Activated CD4-positive, alpha-beta memory T cell treated with anti-CD3 and anti-CD28 coated beads, Interleukin-2, amount 10 ng/mL, durations not matched to agents 7 days and 5 days (primary cell): ENCODE measurements at places on chromosomes 2 and 18. TPM values are rescaled to one million over a fixed set of nuclear protein-coding genes. Genes with fewer than 3 reads are reported as not detected.

DNA sequence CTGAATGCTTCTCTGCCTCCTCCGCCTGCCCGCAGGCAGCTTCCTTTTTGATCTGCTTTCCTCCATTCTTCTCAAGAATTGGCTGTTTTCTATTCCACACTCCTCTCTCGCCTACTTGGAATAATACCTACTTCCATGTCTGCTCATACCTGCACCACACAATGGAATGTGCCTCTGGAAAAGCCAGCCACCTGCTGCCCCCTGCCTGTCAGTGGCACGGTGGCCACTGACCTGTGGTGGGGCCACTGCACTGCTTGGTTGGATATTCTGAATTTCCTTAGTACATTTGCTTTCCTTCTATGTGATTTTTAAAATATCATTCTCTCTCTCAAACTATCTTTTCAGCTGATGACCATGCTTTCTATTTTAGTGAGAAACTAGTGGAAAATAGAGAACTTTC lies 406.9 kb downstream of the DCDC2C start:
- H3K4me1 ChIP-seq, result no peaks in the 10 kb centered on the region
- DNase-seq, result no peak
- no peak overlapping the region for H3K27ac ChIP-seq
- H3K27me3 ChIP-seq, result no peaks in the 10 kb centered on the region

DNA sequence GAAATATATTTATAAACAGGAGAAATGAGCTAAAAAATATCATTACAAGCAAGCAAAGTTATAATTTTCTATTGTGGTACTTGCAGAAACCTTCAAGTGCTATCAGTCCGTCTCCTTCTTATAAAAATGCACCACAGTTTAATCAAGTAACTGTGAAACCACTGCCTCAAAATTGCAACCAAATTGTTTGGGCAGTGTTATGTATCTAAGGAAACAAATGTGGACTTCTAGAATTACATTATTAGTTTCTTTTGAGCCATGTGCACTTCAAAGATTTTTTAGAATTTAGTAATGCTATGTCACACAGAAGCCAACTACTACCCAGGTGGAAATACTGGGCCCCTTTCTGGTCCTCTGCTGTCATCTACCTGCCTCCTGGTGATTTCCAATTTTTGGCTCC lies 495.6 kb downstream of the NYAP2 start:
- H3K27ac ChIP-seq, result no peak overlapping the region
- no peak overlapping the region for H3K4me3 ChIP-seq
- no peaks in the 10 kb centered on the region for H3K27me3 ChIP-seq
- DNase-seq, result no peak

DNA sequence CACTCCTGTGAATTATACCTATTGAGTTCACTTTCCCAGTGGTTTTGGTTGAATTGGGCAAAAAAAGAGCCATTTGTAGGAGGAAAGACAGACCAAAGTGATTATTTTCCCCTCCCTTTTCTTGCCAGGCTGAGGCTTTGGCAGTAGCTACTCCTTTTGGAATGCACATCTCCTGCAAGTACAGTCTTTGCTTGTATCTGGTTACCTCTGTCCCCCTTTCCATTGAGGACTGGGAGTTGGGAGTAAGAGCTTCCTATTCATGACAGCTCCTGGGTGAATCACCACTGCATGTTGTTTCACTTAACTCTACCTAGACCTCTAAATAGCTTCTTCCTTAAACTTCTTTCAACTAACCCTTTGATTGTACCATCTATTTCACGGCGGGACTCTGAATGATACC lies 695.3 kb upstream of the ZNF804A start:
- no peaks in the 10 kb centered on the region for H3K4me1 ChIP-seq
- H3K36me3 ChIP-seq, result no peaks in the 10 kb centered on the region
- no peak overlapping the region for H3K27ac ChIP-seq
- no peak overlapping the region for H3K4me3 ChIP-seq
- no peak for DNase-seq

- no peaks in the 10 kb centered on the region for H3K27me3 ChIP-seq
- H3K27ac ChIP-seq, result no peak overlapping the region
- H3K4me1 ChIP-seq, result no peaks in the 10 kb centered on the region
- no peak overlapping the region for H3K4me3 ChIP-seq
- DNase-seq, result no peak
Observed at GRCh38 chr2:34241905-34242762, 643.0 kb upstream of the FAM98A start.

GRCh38 chr2:123695426-123695825 lies 329.7 kb upstream of the CNTNAP5 start:
- no peak overlapping the region for H3K27ac ChIP-seq
- H3K4me1 ChIP-seq, result no peaks in the 10 kb centered on the region
- H3K36me3 ChIP-seq, result no peaks in the 10 kb centered on the region
- no peak overlapping the region for H3K4me3 ChIP-seq
- DNase-seq, result no peak
- H3K27me3 ChIP-seq, result no peaks in the 10 kb centered on the region

MOB4 gene
- 24.8 TPM for total RNA-seq

DNA sequence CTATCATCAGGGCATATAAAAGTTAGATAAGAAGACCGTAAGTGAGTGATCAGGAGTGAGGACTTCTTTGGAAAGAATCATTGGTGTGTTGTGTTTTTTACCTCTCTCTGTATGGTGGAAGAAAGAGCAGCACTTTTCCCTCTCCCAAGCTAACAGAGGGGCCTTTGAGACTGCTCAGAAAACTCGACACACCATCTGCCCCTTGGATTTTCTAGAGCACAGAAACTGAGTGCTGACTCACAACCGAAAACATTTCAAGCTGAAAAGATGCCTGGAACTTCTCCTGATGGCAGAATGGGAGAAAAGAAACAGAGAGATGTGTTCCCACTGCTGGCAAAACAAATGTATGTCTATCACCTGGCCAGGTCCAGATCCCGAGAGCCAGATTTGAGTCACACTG lies 156.6 kb downstream of the DNAH7 start:
- H3K27ac ChIP-seq, result no peak overlapping the region
- no peaks in the 10 kb centered on the region for H3K4me1 ChIP-seq
- no peak overlapping the region for H3K4me3 ChIP-seq
- no peak for DNase-seq

- peaks cover 67% of the 10 kb centered on the region for H3K36me3 ChIP-seq
- H3K27ac ChIP-seq, result no peak overlapping the region
- no peak for DNase-seq
- H3K4me3 ChIP-seq, result no peak overlapping the region
- peaks cover 82% of the 10 kb centered on the region for H3K4me1 ChIP-seq
Observed at GRCh38 chr2:143148011-143148410, 18.8 kb downstream of the ARHGAP15 start.

- no peak overlapping the region for H3K27ac ChIP-seq
- no peak overlapping the region for H3K4me3 ChIP-seq
- DNase-seq, result no peak
- no peaks in the 10 kb centered on the region for H3K36me3 ChIP-seq
- peaks cover 3% of the 10 kb centered on the region for H3K4me1 ChIP-seq
- H3K27me3 ChIP-seq, result peaks cover 30% of the 10 kb centered on the region
Observed at GRCh38 chr18:54351186-54351585, 6.5 kb downstream of the STARD6 start.
